ENCODE measurements at places on chromosomes 4 and X. TPM values are rescaled to one million over a fixed set of nuclear protein-coding genes. Genes with fewer than 3 reads are reported as not detected.

Gene UBE2D3
- 350 TPM for total RNA-seq

Gene ARHGAP36
- 0.91 TPM for total RNA-seq

Gene GABRE
- total RNA-seq: 4.8 TPM

Gene DCLK2
- total RNA-seq: 0.36 TPM

Gene PDGFRA
- 23.1 TPM for total RNA-seq
